ENCODE measurements at places on chromosomes 12 and 14.
A peak's percentile ranks its signal among the peaks of the same experiment; 100 is the strongest.

DNA sequence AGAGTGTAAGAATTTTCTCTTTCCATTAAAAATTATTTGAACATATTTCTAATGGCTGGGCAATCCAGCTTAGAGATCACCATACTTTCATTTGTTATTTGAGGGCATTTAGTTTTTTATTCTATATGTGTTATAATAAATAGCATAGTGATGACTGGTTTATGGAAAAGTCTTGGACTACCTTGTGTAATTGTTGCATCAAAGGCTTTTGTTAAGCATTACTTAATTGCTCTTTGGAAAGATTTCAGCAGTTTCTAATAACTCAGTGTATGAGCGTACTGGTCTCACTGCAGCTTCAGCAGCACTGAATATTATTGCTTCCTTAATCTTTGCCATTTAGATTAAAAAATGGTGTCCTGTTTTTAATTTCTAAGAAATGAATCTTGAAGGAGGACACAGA, 22.8 kb downstream of the TMEM19 start:
- DNase-seq, result no peak

- no peak for DNase-seq
These were observed 87.7 kb downstream of the CHGA start for GRCh38 chr14:93010522-93011140.

DNA sequence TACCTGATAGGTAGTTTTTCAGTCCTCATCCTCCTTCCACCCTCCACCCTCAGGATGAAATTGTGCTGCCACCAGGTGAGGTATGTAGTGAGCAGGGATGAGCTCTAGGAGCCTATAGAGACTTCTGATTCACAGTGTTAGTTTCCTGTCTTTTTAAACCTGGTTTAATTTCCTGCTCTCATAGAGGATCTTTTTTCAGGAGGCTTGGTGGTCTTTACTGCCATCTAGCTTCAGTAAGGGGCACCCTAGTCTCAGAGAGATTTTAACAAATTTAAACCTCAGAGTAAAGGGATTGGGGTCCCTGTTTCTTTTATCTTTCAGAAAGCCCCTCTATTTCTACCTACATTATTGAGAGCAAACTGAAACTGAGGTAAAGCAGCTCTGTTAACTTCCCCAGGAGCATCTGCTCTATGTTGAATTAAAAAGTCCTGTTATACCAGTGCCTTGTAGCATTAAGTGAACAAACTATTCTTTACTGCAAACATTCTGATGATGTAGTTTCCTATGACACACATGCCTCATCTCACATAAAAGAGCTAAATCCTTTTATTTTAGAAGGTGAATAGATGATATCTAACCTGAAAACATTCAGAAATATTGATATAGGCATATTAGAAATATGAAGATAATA, 172.2 kb upstream of the DDHD1 start:
- no peak for DNase-seq

DNA sequence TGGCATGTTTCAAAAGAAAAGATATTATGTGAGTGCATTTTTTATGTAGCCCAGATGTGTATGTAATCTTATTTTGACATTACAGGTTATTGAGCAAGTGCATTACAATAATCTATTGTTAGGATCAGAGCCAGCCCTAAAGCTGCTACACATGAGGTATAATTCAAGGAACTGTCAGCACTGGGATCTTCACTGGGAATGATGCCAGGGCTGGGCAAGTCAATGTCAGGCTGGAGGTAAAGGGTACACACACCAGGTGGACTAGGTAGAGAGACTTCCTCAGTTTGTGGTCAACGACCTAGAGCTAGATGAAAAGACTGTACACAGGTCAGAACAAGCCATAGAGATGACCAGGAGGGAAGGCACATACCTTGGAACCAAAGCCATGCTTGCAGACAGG, 15.4 kb downstream of the TRIM9 start:
- no peak for DNase-seq

DNA sequence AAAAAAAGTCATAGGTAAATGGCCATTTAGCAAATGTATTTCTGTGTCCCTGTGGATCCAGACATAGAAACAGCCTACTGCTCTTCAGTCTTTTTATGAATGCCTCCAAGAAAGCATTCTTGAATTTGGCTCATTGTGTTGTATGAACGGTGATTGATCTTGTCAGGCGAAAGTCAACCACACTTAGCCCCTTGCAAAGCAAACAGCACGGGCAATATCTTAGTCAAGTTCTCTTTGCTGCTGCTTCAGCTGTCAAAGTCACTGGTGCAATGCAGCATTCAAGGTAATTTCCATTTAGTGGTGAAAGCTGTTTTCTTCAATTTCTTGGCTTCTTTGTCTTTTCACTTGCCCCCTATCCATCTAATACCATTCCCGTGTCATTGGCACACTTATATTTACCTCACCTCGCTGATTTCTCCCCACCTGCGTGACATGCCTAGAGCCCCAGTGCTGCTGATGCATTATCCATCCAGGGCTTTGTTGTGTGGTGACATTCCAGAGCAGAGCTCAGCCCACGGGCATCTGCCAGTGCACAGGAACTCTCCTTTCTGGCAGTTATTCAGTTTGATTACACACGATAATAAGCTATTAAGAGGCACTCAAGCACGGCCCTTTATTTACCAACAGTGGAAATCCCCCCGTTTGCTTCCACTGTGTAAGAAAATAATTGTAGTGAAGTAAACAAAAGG, 362.3 kb upstream of the NOVA1 start:
- DNase-seq, result no peak

GRCh38 chr12:43292699-43293098, 259.3 kb downstream of the ADAMTS20 start:
- no peak for DNase-seq

GRCh38 chr12:16604596-16605252, 1.2 kb downstream of the LMO3 start:
- no peak for DNase-seq

DNA sequence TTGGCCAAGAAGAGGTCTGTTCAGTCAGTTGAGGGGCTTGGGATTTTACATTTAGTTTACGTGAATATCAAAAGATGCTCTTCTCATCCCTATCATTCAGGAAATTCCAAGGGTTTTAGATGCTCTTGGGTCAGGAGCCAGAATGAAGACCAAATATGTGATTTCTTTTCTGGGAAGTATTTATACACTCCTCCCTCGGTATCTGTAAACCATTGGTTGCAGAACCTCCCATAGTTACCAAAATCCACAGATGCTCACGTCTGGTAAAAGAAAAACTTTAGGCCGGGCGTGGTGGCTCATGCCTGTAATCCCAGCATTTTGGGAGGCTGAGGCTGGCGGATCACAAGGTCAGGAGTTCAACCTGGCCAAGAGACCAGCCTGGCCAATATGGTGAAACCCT, 75.9 kb downstream of the TNFAIP2 start:
- no peak for DNase-seq

GRCh38 chr12:3307389-3307788, 183.6 kb upstream of the PRMT8 start:
- DNase-seq, result no peak

DNA sequence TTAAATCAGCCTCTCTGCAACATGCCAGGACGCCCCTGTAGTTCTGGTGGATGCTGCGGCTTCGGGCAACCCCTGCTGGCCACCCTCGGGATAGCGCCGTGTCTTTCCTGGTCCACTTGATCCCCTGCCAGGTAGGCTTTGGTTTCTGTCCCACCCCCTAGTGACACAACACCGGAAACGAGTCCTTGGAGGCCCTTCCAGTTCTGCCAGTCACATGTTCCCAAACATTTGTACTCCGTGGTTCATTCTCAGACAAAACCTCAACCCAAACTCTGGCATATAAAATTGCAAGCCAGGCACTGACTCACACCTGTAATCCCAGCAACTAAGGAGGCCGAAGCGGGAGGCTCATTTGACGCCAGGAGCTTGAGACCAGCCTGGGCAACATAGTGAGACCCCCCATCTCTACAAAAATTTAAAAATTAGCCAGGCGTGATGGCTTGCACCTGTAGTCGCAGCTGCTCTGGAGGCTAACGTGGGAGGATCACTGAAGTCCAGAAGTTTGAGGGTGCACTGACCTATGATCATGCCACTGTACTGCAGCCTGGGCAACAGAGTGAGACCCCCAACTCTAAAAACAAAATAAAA, 37.0 kb downstream of the RASAL1 start:
- DNase-seq, result peak; percentile 57

- DNase-seq, result no peak
These were observed 306.7 kb downstream of the EMP1 start for GRCh38 chr12:13503094-13503835.

DNA sequence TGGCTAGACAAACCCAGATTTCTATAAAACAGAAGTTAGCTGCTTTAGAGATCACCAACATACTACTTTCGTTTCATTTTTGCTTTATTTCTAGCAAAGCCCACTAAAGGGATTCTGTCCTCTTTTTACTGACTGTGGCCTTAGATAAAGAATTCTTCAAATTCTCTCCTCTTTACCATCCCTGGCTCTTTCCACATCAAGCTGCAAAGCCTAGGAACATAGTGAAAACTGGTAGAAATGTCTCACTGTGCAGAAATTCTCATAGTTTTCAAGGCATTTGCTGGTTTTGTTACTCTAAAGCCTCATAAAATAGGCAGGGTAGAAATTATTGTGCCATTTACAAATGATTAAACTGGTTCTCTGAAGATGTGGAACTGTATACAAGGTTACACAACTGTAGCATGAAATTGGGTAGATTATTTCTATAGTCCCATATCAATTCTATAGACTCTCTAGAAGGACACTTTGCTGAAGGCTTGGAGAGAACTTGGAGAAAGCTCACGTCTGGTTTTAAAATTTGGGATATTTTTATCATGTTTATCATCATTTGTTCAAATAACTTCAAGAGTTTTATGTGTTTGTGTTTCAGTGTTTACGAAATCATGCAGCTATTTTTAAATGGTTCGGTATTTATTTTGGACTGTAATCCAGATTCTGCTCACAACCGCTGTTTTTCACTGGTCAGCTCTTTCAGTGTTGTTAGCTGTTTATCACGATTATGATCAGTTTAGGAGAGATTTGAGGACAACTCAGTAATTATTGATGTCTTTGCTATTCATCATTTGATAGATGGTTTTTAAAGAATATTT, 36.7 kb upstream of the CSRP2 start:
- no peak for DNase-seq

- DNase-seq, result no peak
These were observed 74.4 kb downstream of the ANKS1B start for GRCh38 chr12:99910342-99910741.

DNA sequence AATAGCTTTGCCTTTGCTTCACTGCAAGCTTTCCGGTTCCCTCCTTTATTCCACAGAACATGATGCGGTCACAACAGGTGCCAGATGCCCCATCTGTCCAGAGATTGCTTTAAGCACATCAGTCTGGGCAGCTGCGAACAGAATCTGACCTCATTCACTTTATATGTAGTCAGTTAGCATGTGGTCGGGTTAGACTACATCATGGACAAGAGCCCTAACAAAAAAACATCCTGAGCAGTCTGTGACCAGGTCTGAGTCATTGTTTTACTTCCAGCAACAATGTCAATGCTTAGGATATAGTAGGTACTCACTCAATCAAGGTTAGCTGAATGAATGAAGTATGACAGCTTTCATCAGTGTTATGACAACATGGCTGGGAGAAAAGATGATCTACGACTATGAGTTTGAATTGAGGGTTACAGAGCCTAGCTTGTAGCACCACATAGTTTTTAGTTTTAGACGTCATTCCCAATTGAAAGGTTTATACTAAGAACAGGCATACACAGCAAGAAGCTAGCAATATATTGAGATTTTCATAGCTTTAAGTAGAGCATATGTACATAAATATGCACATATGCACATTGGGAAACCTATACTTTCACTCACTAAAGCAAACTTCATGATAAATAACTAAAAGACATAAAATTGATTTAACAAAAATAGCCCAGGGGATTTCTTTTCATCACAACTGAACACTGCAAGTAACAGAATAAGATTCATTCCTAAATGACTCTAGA, 64.2 kb upstream of the TMCC3 start:
- DNase-seq, result no peak

DNA sequence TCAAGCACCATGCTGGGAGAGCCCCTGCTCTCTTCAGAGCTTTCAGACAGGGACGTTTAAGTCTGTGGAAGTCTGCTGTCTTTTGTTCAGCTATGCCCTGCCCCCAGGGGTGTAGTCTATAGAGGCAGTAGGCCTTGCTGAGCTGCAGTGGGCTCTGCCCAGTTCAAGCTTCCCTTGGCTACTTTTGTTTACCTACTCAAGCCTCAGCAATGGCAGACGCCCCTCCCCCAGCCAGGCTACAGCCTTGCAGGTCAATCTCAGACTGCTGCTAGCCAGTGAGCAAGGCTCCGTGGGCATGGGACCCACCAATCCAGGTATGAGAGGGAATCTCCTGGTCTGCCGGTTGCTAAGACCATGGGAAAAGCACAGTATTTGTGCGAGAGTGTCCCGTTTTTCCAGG, 37.4 kb upstream of the C12orf71 start:
- no peak for DNase-seq

- no peak for DNase-seq
These were observed 15.3 kb downstream of the KRT76 start for GRCh38 chr12:52761802-52762201.

DNA sequence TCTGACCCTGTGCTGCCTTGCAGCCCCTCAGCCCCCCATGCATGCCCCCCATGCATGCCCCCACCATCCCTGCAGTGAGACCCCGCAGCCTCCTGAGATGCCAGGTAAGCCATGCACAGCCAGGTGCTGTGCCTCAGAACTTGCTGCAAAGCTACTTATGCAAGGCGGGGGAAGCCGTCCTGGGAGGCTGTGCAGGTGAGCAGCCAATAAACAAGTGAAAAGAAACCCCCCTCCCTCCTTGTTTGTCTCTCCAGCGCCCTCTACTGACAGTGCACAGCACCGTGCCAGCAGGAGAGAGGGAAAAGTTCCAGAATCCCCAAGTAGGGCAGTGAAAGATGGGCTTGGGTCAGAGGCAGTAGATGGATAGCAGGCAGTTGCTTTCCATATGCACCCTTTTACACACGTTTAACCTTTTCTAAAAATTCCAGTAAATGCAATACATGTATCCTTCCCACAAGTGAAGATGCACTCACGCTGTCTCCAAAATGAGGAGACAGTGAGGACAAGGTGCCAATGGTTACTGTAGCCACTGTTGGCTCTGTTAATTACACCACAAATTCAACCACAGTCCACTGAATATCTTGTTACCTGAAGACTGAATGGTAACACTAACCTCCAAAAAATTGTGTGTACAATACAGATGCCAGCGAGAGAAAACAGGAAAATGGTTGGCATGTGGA, 18.0 kb downstream of the TNFAIP2 start:
- no peak for DNase-seq

DNA sequence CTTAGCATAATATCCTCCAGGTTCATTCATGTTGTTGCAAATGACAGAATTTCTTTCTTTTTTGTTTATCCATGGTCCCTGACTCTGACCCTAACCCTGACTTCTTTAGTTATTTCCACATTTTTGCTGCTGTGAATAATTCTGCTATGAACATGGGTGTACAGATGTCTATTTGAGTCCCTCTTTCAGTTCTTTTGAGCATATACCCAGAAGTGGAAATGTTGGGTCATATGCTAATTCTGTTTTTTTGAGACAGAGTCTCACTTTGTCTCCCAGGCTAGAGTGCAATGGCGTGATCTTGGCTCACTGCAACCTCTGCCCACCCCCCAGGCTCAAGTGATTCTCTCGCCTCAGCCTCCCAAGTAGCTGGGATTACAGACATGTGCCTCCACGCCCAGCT, 33.1 kb downstream of the KNTC1 start:
- no peak for DNase-seq

GRCh38 chr12:84877340-84877739, 35.3 kb downstream of the SLC6A15 start:
- no peak for DNase-seq

All from stimulated activated CD8-positive, alpha-beta memory T cell treated with anti-CD3 and anti-CD28 coated beads, Interleukin-7, amount 100 ng/mL, for 24 hours (primary cell).